ENCODE measurements at places on chromosomes 1 and 21. TPM values are rescaled to one million over a fixed set of nuclear protein-coding genes. Genes with fewer than 3 reads are reported as not detected.

The WNT2B gene
- polyA plus RNA-seq, result 1.9 TPM

GRCh38 chr1:111570781-111571181, 48.8 kb upstream of the RAP1A start:
- no peak for DNase-seq

- no peak for DNase-seq
Measured at GRCh38 chr1:193211539-193211938, 25.1 kb upstream of the B3GALT2 start.

GRCh38 chr1:116417678-116418077, 44.6 kb downstream of the ATP1A1 start:
- no peak for DNase-seq

GRCh38 chr1:12658531-12659453, 14.9 kb downstream of the AADACL4 start:
- DNase-seq, result peak; percentile 86

The RIPK4 gene
- polyA plus RNA-seq, result 5.3 TPM

GRCh38 chr1:96708482-96708881, 13.1 kb upstream of the PTBP2 start:
- peak; percentile 30 for DNase-seq

DNA sequence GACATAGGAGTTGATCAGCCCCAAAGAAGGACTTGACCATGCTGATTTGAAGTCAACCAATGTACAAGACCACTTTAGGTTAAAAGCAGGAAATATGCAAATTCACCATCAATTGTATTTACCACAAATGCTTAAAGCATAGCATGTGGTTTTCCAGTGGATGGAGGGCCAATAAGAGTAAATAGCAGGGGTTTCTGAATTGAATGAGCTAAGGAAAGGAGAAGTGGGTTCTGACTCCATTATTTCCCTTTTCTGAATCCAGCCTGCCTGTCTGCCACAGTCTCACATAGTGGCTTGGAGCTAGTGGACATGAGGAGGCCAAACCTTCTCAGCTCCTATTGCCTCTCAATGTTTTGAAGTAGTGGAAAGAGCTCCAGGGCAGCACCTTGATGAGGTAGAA, 7.2 kb upstream of the TNFSF18 start:
- no peak for DNase-seq

DNA sequence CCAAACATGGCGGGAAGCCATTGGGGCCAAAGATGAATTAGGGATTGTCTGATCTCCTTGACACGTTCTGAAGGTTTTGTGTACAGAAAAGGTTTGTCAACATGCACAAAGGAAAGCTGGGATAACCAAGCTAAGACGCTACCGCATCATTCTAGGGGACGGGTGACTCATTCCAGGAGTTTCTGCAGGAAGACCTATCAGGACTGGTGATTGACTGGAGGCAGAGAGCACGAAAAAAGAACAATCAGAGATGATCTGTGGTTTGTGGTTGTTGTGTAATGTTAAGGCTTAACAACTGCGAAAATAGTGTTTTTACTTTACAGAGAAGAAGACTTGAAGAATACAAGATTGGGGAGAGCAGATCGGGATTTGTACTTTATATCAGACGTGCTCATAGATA, 22.2 kb upstream of the ERG start:
- no peak for DNase-seq

The BMP8A gene
- not detected for polyA plus RNA-seq

Data from lung (tissue), 17 donors.